Cerebellar nuclear complex (tissue), 1 donor: ENCODE measurements at places on chromosomes 2 and 18.

DNA sequence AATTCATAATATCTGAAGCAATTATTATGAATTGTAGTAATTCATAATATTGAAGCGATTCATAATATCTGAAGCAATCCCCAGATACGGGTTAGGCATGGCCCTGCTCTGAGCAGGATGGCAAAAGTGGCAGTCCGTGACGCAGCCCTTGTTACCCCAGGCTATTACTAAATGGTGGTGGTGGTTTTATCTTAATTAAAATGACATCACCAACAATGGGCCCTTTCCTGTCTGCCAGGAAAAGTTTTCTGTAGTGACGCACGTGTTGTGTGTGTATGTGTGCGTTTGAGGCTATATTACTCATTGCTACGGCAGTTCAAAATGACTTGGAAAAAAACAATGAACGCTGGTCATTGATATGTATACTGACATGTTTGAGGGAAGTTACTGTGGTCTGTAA, 10.6 kb upstream of the MOCOS start:
- no peak for DNase-seq

- no peak for DNase-seq
Measured at GRCh38 chr18:32310101-32310500, 120.3 kb downstream of the MEP1B start.

DNA sequence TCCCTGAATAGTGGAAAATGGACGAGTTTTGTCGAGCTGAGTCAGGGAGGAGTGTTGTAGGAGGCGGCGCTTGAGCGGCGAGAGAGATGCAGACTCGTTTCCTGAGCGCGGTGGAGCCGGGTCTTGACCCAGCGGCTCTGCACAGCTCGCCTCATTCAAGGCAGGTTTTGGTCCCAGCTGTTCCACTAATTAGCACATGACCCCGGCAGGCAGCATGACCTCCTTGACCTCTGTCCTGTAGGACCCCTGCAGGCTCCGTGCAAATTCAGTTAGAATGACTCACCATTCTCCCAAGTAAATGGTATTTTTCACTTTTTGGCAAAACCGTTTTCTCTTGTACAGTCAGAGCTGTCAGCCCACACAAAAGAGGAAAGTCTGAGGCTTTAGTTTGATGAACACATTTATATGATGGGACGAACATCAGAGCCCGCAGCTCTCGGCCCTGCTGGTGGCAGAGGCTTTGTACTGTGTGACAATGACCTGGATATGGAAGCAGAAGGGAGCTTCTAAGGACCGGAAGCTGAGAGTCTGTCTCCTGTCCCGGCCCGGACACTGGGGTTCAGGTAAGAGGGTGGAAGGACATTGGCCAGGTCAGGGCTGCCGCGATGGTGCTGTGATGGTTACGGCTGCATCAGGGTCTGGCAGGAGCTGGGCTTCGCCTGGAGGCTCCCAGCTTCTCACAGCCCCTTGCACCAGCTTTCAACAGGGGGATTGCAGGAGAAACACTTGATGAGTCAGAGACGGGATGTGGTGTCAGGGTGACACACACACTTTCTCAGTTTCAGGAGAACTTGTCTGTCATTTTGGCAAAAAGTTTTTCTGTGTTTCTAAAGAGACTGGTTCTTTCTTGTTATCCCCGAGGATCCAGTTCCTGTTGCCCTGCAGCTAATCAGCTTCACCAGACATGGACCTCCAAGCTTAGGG, 29.9 kb upstream of the ALKAL2 start:
- DNase-seq: no peak

- DNase-seq: no peak
Measured at GRCh38 chr2:11722292-11723060, 24.0 kb upstream of the LPIN1 start.

- no peak for DNase-seq
Measured at GRCh38 chr18:10995550-10995949, 153.8 kb downstream of the PIEZO2 start.

GRCh38 chr18:79644006-79644665, 35.5 kb upstream of the CTDP1 start:
- no peak for DNase-seq

- no peak for DNase-seq
Measured at GRCh38 chr18:58761970-58762780, 90.9 kb downstream of the MALT1 start.

DNA sequence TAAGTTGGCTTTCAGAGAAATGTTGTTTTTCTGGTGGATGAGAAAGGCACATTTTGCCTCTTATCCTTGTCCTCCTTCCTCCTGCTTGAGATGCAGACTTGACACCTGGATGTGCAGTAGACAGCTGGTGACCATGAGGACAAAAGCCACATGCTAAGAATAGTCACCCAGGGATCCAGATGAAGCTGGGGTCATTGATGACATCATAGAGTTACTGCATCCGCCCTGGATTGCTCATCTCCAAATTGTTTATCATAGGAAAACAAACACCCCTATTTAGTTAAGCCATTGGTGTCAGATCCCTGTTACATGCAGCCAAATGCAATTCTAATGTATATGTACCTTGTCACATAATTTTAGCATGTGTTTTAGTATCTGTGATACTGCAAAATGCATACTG, 16.3 kb upstream of the SLC1A4 start:
- no peak for DNase-seq

DNA sequence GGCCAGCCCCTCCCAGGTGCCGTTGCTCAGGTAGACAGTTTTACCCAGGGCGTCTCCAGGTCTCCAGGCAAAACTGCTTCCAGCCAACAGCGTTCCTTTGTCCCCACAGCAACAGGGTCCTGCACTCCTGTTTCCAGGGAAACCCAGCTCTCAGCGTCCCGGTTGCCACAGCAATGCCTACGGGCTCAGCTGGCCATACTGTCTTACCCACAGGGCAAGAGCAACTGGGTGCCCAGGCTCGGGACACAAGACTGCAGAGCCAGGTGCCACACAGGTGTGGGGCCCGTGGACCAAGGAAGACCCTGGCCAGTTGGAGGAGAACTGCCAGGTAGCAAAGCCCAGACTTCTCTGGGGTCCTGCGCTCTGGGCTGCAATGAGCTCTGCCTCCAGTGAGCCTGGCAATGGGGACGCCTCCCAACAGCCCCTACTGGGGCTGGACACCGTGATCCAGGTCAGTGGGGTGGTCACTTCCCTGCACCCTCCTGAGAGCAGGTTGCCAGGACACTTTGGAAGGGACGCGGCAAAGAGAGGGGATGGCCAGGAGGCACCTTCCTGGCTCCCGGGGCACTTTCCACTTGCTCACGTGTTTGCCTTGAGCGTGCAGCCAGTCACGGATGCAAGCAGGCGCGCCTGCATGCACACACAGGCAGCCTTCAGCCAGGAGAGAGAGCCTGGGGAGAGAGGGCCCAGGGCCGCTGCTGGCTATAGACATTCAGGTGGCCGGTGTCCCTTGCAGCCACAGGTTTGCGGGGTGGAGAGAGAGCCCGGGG, at the start of gene CROCC2:
TSS of gene CROCC2 (plus strand) at position 196 of the 770 bp plus-strand sequence. CDS start at position 374, 178 bp downstream.
- no peak for DNase-seq

- DNase-seq: no peak
Measured at GRCh38 chr2:172261292-172261691, 158.6 kb upstream of the DLX2 start.

- no peak for DNase-seq
Measured at GRCh38 chr18:13453714-13454113, 235.2 kb downstream of the LDLRAD4 start.

DNA sequence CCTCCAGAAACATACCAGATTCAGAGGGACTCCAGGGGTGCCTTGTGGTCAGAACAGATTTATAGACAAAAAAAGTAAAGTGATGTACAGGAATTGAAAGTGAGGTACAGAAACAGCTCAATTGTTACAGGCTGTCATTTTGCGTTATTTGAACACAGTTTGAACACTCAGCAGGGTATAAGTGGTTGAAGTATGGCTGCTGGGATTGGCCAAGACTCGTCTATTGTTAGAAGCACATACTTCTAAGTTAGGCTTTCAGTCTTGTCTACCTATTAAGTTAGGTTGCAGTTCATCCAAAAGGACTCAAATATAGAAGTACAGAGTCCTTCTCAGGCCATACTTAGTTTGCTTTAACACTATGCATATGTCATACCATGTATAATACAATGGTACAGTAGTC, 21.0 kb upstream of the GRB14 start:
- no peak for DNase-seq

- DNase-seq: no peak
Measured at GRCh38 chr2:18046558-18047212, 168.2 kb downstream of the KCNS3 start.

DNA sequence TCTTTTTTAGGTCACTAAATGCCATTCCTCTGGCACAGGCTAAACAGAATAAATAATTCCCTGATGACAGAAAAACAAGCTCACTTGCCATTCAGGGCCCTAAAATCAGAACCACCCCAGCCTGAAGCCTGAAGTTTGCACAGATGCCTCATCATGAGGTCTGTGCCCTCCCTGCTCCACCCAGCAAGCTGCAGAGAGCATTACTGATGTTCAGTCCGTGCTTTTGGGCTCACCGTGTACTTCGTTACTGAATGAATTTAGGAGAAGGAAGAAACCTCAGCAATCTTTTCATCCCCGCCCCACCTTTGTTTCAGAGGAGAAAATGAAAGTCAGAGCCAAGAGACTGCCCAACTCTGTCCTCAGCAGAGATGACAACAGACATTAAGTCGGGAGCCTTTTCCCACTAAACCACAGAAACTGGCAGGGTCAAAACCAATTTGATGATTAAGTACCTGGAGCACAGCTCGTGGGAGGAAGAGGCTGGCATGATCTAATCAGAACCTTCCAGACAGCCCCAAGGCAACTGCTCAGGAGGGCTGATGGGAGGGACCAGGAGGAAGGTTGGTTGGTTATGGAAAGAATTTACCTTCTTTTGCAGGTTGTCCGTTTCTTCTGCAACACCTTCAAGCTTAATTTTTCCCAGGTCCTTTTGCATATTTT, 122.7 kb downstream of the LAMA1 start:
- no peak for DNase-seq

- DNase-seq: no peak
Measured at GRCh38 chr2:200944467-200945394, 18.7 kb downstream of the ORC2 start.

- no peak for DNase-seq
Measured at GRCh38 chr2:119439574-119440500, 8.2 kb downstream of the TMEM37 start.
